ENCODE measurements at places on chromosomes 5 and 9.

- no peak for DNase-seq
These were observed 15.7 kb upstream of the TBC1D9B start for GRCh38 chr5:179923436-179923835.

DNA sequence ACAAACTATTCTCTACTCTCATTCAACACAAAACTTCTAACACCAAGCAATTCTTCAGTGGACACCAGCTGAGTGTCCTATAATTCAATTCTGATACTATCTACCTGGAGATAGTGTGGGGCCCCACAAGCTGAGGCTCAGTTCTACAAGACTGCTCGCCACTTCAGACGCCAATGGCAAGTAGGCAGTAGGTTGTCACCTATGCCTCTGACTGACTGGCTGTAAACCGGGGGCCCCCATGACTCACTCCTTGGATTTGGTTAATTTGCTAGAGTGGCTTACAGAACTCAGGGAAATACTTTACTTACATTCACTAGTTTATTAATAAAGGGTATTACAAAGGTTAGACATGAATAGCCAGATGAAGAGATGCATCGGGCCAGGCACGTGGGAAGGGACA is 21.5 kb downstream of the INIP start:
- no peak for DNase-seq

DNA sequence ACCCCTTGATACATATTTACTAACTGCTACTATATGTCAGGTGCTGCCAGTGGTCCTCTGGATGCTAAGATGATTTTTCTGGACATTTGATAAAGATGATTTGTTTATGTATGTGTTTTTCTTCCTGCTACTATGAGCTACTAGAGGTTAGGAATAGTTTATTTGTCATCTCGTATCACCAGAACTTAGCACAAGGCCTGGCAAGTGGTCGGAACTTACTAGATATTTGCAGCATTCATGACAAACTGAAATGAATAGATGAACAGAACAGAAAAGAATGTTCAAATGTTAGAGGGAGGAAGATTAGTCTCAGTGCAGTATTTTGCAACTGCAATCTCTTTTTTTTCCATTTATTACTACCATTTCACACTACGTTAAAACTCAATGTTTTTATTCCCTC is 114.6 kb downstream of the MEF2C start:
- DNase-seq = no peak

GRCh38 chr9:117744856-117745389 is 40.7 kb downstream of the TLR4 start:
- no peak for DNase-seq
